ENCODE measurements at places on chromosomes 6 and 20. TPM values are rescaled to one million over a fixed set of nuclear protein-coding genes. Genes with fewer than 3 reads are reported as not detected.

DNA sequence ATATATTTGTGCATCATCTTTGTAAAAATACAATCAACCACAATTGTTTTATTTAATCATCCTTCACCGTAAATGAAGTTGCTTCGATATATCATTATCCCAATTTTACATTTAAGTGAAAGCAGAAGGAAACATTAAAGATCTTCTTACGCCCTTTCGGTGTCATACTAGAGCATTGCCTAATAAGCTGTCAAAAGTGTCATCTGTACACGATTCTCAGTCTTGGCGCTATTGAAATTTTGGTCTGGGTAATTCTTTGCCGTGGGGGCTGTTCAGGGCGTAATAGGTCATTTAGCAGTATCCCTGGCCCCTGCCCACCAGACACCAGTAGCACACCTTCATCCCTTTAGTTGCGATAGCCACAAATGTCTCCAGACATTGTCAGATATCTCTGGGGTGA is 40.4 kb upstream of the TMEM170B start:
- DNase-seq = no peak

Gene CST8
- total RNA-seq = not detected

DNA sequence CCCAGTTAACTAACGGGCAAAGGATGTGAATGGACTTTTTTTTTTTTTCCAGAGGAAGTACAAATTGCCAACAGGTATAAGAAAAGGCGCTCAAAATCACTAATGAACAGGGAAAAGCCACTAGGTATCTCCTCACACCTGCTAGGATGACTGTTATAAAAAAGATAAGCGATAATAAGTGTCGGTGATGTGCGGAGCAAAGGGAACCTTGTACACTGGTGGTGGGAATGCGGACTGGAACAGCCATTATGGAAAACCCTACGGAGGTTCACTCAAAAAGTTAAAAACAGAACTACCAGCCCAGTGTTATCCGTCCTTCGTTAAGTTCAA is 787 bp upstream of the RAB32 start:
- no peak for DNase-seq

Gene SMOC2
- 61.1 TPM for total RNA-seq

DNA sequence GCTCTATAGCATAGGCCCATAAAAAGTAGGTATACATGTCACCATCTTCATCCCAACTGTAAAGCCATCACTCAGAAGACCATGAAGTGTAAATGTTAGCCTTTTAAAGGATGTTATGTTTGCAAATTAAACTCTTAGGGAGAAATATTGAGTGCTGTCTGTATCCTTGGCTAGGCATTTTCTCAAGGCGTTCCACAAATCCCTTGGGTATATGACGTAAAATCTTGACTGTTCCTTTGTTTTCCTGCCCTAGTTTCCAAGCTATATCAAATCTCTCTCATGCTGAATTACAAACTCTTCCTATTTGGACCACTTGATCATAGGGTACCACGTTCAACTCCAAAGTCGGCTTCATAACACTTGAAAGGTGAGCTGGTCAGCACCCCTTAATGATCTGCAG is 486.2 kb downstream of the HDGFL1 start:
- no peak for DNase-seq

GRCh38 chr6:151675746-151676459 is 131.6 kb upstream of the ESR1 start:
- DNase-seq = no peak

- DNase-seq = no peak
Observed at GRCh38 chr6:134437376-134437775, 119.5 kb upstream of the SGK1 start.

Gene SLC12A5
- total RNA-seq = 0.69 TPM

Measured in urinary bladder (tissue), 4 donors.